ENCODE measurements at places on chromosomes 4 and X. TPM values are rescaled to one million over a fixed set of nuclear protein-coding genes. Genes with fewer than 3 reads are reported as not detected.

The WWC2 gene
- 3.6 TPM for total RNA-seq

DNA sequence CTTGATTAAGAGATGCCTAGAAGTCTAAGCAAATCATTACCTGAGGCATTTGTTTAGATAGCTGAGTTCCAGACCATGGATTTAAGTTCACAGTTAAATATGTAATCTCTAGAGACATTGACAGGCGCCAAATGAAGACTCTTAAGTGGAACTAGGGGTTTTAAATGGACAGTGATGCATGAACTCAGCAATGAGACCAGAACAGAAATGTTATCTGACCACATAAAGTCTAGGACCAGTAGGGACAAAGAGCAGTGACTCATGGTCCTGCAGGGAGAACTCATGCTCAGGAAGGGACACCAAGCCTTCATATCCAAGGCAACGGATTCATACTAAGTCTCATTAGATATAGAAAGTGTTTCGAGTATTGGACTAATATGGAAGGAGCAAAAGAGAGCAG is 152.3 kb downstream of the PPARGC1A start:
- H3K27me3 ChIP-seq, result no peaks in the 10 kb centered on the region
- H3K36me3 ChIP-seq, result no peaks in the 10 kb centered on the region
- H3K4me1 ChIP-seq, result no peaks in the 10 kb centered on the region
- H3K27ac ChIP-seq, result no peak overlapping the region
- DNase-seq, result no peak

The SSX4 gene
- not detected for total RNA-seq

The USP26 gene
- total RNA-seq, result not detected

- no peaks in the 10 kb centered on the region for H3K27me3 ChIP-seq
- DNase-seq, result no peak
- no peak overlapping the region for H3K4me3 ChIP-seq
These were observed 131.1 kb downstream of the GPR143 start for GRCh38 chrX:9634551-9634950.

DNA sequence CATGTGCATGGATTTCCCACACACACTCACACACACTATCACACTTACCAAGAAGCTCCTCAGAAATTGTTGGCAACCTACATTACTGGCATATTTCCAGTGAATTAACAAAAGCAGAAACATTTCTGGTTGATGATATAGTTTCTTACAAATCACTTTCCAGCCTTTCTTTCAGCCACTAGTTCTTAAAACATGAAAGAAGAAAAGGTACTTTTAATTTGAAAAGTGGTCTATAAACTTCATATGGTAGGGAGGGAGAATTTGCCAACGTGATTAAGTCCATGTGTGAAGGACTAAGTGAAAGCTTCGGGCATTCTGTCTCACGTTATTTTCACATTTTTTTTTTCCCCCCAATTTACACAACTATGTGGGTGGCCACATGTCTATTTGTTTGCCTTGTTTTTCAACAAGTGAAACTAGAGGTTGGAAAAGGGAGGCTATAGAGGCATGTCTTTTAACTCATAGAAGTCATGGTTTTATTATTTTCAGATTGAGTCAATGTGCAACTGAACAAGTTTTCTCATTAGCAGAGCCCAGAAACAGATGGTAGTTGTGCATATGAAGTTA is 832.1 kb upstream of the INTU start:
- no peak for DNase-seq
- no peaks in the 10 kb centered on the region for H3K27me3 ChIP-seq
- H3K36me3 ChIP-seq, result no peaks in the 10 kb centered on the region
- H3K27ac ChIP-seq, result no peak overlapping the region
- no peak overlapping the region for H3K4me3 ChIP-seq

DNA sequence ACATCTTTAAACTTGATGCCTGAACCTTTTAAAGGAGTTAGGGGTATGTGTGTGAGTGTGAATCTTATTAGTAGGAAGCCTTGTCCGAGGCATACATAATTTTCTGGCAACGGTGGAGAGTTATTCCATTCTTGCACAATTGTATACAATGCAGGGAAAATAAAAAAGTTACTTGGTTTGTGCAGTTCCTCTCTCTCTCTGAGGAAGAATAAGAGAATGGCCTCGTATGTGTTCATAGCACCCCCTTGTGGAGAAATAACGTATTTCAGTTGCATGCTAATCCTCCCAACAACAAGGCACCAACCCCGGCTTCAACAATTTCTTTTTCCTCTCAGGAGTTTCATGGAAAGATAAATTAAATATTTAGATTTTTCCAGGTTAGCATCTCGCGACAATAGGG is 33.7 kb upstream of the FGF13 start:
- no peak overlapping the region for H3K4me3 ChIP-seq
- peak; percentile 7 for DNase-seq
- H3K4me1 ChIP-seq, result no peaks in the 10 kb centered on the region
- peaks cover 48% of the 10 kb centered on the region for H3K27me3 ChIP-seq

DNA sequence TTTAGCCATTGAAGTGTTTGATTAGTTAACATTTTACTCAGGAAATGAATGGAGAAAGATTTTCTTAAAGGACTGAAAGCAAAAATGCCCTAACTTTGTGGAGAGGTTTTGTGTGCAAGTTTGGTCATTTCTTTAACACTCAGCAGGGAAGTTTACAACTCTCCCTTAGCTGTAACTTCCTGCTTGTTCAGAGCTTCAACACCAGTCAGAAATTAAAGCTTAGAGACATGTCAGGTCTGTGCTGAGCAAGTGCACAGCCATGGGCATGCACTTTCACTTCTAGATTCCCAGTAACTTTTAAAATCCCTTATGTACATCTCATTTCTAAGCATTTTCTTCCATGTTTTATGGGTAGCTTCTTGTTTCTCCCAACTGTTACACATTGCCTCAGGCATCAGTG is 326.0 kb downstream of the ACTRT1 start:
- no peaks in the 10 kb centered on the region for H3K27me3 ChIP-seq
- no peaks in the 10 kb centered on the region for H3K36me3 ChIP-seq

The DUSP9 gene
- not detected for total RNA-seq

The MAGEB10 gene
- total RNA-seq, result not detected

DNA sequence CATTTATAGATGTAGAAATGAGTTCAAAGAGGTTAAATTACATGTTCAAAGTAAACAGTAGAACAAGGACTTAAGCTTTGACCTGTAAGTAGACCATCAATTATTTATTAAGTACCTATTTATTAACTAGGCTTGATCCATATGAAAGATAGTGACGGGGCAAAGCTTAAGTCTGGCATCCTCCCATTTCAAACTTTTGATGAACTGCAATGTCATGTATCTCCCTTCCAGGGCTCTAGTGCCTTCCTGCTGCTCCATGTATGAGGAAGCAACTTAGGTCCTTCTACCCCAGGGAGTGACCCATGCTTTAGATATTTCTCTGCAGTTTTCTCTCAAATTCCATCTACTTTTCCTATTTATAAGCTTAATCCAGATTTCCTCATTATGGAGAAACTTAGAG is 31.9 kb upstream of the ANTXR2 start:
- no peak overlapping the region for H3K4me3 ChIP-seq
- H3K36me3 ChIP-seq, result peaks cover 5% of the 10 kb centered on the region
- no peak for DNase-seq
- no peaks in the 10 kb centered on the region for H3K27me3 ChIP-seq

The RBM47 gene
- total RNA-seq, result 10.9 TPM

The NEUROG2 gene
- 0.23 TPM for total RNA-seq

- no peaks in the 10 kb centered on the region for H3K36me3 ChIP-seq
- H3K27ac ChIP-seq, result no peak overlapping the region
- H3K4me1 ChIP-seq, result peaks cover 5% of the 10 kb centered on the region
- no peak for DNase-seq
- no peak overlapping the region for H3K4me3 ChIP-seq
- no peaks in the 10 kb centered on the region for H3K27me3 ChIP-seq
These were observed 54.8 kb downstream of the TMEM165 start for GRCh38 chr4:55450566-55450965.

The MAGEB6B gene
- not detected for total RNA-seq

DNA sequence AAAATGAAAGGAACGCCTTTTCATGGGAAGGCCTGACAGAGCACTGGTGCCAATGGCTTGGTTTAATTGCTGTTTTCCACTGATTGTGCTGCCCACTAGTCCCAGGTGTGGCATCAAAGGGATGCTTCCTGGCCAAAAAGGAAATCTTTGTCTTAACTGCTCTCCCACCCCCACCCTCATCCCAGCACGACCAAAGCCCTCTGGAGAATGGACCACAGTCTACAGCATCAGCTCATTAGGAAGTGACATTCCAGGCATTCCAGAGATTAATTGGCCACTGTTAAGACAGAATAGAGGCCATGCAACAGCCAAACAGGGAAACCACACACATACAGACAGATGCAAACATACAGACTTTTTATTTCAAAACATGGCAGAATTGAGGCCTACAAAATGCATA is 143.2 kb downstream of the LHFPL1 start:
- no peak for DNase-seq
- H3K36me3 ChIP-seq, result no peaks in the 10 kb centered on the region
- H3K27ac ChIP-seq, result no peak overlapping the region
- H3K4me3 ChIP-seq, result no peak overlapping the region
- peaks cover 46% of the 10 kb centered on the region for H3K27me3 ChIP-seq

The HPSE gene
- total RNA-seq, result 15.3 TPM

The MTTP gene
- total RNA-seq, result 0.83 TPM

DNA sequence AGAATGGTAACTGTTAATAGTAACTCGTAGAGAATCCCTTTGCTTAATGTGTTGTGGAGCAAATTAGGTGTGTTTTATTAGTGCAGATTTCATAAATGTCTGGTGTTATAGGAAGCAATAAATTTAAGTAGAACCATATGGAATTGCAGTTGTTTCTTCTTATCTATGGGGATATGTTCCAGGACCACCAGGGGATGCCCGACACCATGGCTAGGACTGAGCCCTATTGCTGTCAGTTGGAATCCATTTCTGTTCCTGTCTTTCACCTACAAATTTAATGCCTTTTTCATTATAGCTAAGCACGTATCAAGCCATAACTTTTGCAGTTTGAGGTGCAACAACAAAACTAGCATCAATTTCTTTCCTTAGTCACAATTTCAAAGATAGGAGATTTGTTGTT is 72.5 kb downstream of the DDIT4L start:
- H3K27ac ChIP-seq, result no peak overlapping the region
- H3K27me3 ChIP-seq, result peaks cover 5% of the 10 kb centered on the region
- H3K4me3 ChIP-seq, result no peak overlapping the region
- DNase-seq, result no peak
- no peaks in the 10 kb centered on the region for H3K36me3 ChIP-seq
- H3K4me1 ChIP-seq, result no peaks in the 10 kb centered on the region

The ANK2 gene
- total RNA-seq, result 6.6 TPM

The ADH1A gene
- not detected for total RNA-seq

- no peak for DNase-seq
- peaks cover under 1% of the 10 kb centered on the region for H3K27me3 ChIP-seq
- H3K4me1 ChIP-seq, result peaks cover 1% of the 10 kb centered on the region
- no peaks in the 10 kb centered on the region for H3K36me3 ChIP-seq
These were observed 43.6 kb downstream of the HTT-AS start for GRCh38 chr4:3030566-3031356.

- no peaks in the 10 kb centered on the region for H3K36me3 ChIP-seq
- no peak overlapping the region for H3K4me3 ChIP-seq
- no peak for DNase-seq
- H3K4me1 ChIP-seq, result no peaks in the 10 kb centered on the region
These were observed 118.1 kb upstream of the TLR3 start for GRCh38 chr4:185950891-185951290.

GRCh38 chr4:53520116-53520515 is 71.2 kb downstream of the LNX1 start:
- peaks cover 27% of the 10 kb centered on the region for H3K27me3 ChIP-seq
- no peak for DNase-seq
- H3K4me3 ChIP-seq, result no peak overlapping the region
- H3K4me1 ChIP-seq, result no peaks in the 10 kb centered on the region
- no peaks in the 10 kb centered on the region for H3K36me3 ChIP-seq

- peak; percentile 5 for DNase-seq
- peaks cover 19% of the 10 kb centered on the region for H3K27me3 ChIP-seq
- H3K4me3 ChIP-seq, result no peak overlapping the region
- no peak overlapping the region for H3K27ac ChIP-seq
- no peaks in the 10 kb centered on the region for H3K36me3 ChIP-seq
These were observed 29.0 kb downstream of the F9 start for GRCh38 chrX:139559383-139560042.

- DNase-seq, result no peak
- peaks cover 2% of the 10 kb centered on the region for H3K36me3 ChIP-seq
- no peak overlapping the region for H3K4me3 ChIP-seq
- H3K4me1 ChIP-seq, result peaks cover 11% of the 10 kb centered on the region
These were observed 1.8 kb upstream of the CUL4B start for GRCh38 chrX:120562569-120562926.

- no peaks in the 10 kb centered on the region for H3K36me3 ChIP-seq
- no peak overlapping the region for H3K4me3 ChIP-seq
- no peak overlapping the region for H3K27ac ChIP-seq
- DNase-seq, result no peak
- peaks cover 6% of the 10 kb centered on the region for H3K27me3 ChIP-seq
- H3K4me1 ChIP-seq, result no peaks in the 10 kb centered on the region
These were observed 886.9 kb downstream of the FAM133A start for GRCh38 chrX:94560930-94561329.
